ENCODE measurements at places on chromosomes 4 and X. TPM values are rescaled to one million over a fixed set of nuclear protein-coding genes. Genes with fewer than 3 reads are reported as not detected.

Gene GPR50
- total RNA-seq = not detected

- no peak for DNase-seq
These were observed 44.9 kb upstream of the PRSS48 start for GRCh38 chr4:151231915-151232595.

GRCh38 chr4:10703766-10704429, 19.3 kb upstream of the CLNK start:
- DNase-seq = no peak

Gene DOK7
- total RNA-seq = not detected

Gene SMIM10L2A
- not detected for total RNA-seq

GRCh38 chr4:113673450-113673849, 88.1 kb downstream of the CAMK2D start:
- peak; percentile 54 for DNase-seq

Gene FAM47B
- not detected for total RNA-seq

- no peak for DNase-seq
These were observed 141.4 kb downstream of the ZIC3 start for GRCh38 chrX:137707348-137707747.

- no peak for DNase-seq
These were observed 191.9 kb upstream of the CXCL13 start for GRCh38 chr4:77413766-77414165.

Gene BTC
- not detected for total RNA-seq

Gene ZMAT1
- total RNA-seq = 1.2 TPM

DNA sequence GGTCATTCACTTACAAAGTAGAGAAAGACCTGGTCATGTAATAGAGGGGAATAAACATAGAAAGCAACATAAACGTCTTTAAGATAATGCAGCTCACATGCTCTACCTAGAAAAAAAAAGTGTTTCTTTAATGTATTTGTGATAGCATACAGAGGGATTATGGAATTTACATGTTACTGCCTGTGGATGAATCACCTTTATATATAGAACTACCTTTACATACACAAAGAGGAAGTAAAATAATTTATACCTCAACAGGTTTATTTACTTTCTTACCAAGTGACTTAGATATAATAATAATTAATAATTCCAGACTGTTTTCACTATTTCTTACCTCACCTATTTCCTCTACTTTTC, 81.5 kb downstream of the PPP3CA start:
- no peak for DNase-seq

DNA sequence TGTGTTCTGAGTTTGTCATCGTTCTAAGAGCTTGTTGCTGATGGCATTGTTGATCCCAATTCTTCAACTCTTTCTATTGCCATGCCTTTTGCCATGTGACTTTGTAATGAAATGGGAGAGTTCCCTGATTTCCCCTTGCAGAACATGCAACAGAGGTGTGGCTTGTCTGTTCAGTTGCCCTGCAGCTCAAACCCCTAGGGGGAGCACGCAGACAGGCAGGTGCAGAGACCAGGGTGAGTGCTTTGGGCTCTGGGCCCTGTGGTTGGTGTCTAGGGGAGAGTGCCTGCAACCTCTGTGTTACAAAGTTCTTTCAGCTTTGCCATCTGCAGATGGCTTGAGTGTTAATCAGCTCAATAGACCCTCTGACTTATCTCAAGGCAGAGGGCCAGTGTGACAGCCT, 332.7 kb downstream of the MID1IP1 start:
- DNase-seq = no peak

- DNase-seq = no peak
These were observed 2189.1 kb upstream of the AGA start for GRCh38 chr4:179631321-179631720.

Gene IL2
- total RNA-seq = not detected
